ENCODE measurements at places on chromosomes 11 and 22.
A peak's percentile ranks its signal among the peaks of the same experiment; 100 is the strongest.

GRCh38 chr22:24996420-24996952, 44.0 kb downstream of the KIAA1671 start:
- peak; percentile 49 for DNase-seq

DNA sequence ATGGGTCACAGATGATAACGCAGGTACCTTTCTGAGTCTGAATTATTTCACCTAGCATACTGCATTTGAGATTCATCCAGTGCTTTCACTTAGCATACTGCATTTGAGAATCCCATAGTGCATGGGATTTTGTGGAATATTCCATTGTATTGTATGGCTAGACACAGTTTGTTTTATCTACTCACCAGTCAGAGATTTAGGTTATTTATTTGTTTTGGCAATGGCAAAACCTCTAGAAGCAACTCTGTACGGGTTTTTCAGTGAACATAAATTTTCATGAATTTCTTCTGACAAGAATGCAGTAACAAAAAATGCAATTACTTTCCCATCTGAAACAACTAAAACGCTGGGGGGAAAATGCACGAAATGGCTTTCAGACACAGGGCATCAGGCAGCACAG, 24.3 kb downstream of the SCN4B start:
- no peak for DNase-seq

DNA sequence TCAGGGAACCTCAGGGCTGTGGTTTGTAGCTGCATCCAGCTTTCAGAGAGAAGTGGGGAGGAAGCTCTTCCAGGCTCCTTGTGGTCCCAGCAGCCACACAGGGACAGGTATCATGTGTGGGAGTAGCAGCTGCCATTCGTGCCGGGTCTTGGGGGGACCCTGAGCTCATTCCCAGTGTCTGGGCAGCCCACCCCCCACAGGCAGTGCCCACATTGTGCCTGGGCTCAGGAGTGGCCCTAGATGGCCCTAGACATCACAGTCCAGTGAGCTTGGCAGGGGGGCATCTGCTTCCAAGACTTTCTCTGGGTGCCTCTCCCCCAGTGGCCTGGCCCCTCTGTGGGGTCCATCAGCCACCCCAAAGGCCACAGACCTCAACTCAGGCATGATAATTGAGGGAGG, 619.7 kb downstream of the BRD1 start:
- no peak for DNase-seq

DNA sequence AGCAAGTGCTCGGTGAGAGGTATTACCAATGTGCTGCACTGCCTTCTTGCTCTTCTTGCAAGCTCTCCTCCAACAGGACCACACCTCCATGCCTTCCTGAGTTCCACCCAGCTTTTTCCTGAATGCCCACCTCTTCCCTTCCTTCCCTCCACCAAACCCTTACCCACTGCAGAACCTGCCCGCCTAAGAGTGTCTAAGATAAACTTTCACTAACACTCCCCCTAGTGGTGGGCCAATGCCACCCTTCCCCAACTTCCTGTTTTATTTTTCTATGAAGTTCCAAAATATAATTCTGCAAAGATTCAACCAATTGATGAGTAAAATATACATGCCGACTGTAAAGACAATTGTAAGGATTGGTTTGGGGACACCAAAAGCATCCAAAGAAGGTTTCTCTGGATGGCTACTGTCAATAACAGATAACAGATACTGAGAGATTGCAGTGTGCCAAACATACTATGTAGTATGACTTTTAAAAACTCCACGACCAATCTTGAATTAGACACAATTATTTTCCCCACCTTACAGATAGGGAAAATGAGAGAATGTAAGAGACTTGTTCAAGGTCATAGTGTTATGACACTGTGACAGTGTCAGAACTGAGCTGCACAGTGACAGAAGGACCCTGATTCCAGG, 38.6 kb upstream of the BMAL1 start:
- peak; percentile 55 for DNase-seq

- no peak for DNase-seq
Observed at GRCh38 chr22:18130018-18130417, 19.4 kb downstream of the TUBA8 start.

- DNase-seq, result no peak
Observed at GRCh38 chr11:117900121-117900648, 23.7 kb upstream of the FXYD6 start.

- DNase-seq, result peak; percentile 14
Observed at GRCh38 chr22:37609240-37610152, 862 bp downstream of the GGA1 start.

DNA sequence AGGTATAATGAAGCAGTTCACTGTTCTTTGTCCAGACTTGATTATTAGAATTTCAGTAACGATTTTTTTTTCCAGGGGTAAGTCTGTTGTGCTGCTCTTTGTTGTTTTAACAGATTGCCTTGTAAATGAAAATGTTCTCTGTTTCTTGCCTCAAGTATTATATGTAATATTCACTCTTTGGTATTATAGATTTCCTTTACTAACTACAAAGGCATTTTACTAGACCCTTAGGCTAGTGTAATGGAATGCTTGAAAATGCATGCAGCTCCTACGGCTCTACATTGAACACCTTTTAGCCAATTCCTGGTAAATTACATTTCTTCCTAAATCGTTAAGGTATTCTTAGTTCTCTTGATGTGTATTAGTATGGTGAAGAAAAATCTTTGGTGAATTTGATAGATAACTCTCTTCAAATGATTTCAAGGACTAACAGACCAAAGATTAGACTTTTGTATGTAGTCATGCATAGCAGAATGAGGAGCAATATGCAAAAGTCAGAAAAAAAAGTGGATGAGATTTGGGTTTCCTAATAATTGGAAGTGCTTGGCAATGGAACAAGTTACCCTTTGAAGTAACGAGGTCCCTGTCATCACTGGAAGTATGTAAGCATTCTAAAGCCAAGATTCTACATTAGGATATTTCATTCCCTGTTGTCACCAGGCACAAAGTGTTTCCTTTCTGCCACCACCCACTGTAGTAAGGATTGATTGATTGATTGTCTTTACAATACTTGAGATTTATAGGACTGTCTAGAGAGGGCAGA, 113.1 kb downstream of the DBX1 start:
- no peak for DNase-seq

- no peak for DNase-seq
Observed at GRCh38 chr11:128701936-128702335, 8.1 kb downstream of the FLI1 start.

GRCh38 chr11:83691451-83691950, 405.3 kb upstream of the CCDC90B start:
- peak; percentile 66 for DNase-seq

DNA sequence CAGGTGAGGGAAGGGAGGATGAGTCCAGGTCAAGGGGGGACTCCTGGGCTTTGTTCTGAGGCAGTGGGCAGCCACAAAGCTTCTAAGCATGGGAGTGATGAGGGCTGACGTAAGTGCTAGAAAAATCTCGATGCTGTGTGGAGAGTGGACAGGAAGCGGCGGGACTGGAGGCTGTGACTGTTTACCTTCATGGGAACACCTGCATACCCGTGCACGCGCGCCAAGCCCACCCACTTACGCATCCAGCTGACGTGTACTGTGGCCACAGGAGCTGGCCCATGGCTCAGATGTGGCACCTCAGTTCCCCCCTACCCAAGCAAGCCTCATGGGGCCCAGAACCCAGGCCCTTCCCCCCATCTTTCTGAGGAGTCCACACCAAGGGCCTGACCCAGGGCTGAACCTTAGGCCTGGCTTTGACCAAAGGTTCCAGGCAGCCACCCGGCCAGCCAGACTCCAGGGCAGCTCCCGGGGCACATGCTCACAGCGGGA, 14.0 kb downstream of the MYRF start:
- peak; percentile 31 for DNase-seq

DNA sequence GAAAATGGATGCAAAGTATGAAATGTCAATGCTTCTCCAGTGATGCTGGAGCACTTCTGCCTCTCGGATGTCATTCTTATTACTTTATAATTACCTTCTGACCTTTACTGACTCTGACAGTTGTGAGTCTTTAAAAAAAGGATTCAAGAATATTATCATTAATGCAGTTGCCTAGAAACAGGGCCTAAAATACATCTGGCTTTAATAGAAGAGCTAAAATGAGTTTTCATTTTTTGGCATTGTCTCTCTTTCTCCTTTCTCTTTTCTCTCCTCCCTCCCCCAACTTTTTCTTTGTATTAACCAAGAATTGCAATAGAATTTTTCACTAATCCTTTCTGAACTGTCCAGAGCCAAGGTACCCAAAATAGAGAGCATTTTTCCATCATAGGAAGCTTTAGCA, 45.9 kb downstream of the FDX1 start:
- DNase-seq, result peak; percentile 19

DNA sequence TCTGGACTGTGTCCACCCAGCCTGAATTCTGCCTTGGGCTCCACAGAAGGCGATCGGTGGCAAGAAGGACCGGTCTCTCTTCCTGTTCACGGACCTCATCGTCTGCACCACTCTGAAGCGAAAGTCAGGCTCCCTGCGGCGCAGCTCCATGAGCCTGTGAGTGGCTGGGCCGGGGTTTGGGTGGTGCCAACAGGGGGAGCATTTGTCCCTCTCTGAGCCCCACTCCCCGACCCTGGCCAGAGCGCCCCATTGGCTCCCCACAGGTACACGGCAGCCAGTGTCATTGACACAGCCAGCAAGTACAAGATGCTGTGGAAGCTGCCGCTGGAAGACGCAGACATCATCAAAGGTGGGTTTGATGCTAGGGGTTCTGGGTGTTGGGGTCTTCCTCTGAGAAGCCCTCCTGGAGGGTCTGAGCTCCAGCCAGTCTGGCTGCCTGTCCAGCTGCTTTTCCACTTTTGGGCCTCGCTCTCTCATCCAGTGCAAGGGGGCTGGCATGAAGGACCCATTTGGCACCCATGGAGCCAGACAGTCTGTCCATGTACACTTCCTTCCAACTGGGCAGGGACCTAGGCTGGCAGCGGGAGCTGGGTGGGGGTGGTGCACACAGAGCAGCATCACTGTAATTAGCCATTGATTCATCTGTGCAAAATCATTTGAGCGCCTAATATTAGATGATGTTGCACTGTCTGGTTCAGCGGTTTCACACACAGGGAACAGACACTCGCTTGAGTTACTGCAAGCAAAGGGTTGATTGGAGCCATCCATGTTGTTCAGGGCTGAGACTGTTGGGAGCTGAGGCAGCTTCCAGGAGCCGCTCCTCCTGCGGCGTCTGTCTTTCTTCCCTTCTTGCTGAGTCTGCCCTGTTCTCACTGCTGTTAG, 19.0 kb upstream of the RELT start:
- no peak for DNase-seq

GRCh38 chr11:66985508-66986177, 10.5 kb downstream of the C11orf86 start:
- DNase-seq, result no peak

- no peak for DNase-seq
Observed at GRCh38 chr11:93166194-93166593, 31.6 kb downstream of the SLC36A4 start.

DNA sequence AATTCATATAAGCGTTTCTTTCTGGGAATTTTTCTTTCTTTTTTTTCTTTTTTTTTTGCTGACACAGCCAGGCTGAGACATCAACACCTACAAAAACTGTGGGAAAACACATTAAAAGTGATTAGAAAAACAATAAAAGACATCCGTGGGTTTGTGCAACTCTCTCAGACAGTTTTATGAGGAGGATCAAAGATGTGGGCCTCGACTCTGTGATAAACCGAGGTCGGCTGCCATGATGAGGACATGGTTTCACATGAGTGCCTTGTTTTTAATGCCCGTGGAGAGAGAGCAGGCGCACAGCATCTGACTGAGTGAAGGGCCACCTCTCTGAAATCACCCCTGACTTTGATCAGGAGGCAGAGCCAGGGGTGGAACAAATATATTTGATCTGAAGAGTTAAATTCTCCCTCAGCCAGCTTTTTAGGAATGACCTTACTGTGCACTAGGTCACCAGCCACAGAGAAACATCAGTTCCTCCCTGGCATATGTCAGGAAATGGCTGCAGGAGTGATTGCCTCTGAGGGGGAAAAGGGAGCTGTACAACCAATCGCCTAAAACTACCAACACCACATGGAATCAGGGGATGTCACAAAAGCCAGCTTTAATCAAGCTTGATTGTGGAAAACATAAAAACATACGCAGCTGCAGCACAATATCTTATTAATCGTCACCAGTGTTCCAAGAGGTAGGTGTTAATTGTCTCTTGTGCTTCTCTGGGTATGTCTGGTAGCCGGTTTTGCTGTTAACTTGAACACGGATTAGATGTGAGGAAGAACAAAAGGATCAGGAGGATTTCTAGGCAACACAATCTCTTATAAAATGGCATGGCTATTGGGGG, 164.7 kb downstream of the MAML2 start:
- no peak for DNase-seq

Measured in fibroblast of skin of right biceps (primary cell).